ENCODE measurements at places on chromosomes 3 and 15.
A peak's percentile ranks its signal among the peaks of the same experiment; 100 is the strongest.

GRCh38 chr15:70863450-70864218, 9.7 kb upstream of the LARP6 start:
- DNase-seq = no peak

GRCh38 chr15:80636675-80637074, 58.4 kb upstream of the ABHD17C start:
- no peak for DNase-seq

DNA sequence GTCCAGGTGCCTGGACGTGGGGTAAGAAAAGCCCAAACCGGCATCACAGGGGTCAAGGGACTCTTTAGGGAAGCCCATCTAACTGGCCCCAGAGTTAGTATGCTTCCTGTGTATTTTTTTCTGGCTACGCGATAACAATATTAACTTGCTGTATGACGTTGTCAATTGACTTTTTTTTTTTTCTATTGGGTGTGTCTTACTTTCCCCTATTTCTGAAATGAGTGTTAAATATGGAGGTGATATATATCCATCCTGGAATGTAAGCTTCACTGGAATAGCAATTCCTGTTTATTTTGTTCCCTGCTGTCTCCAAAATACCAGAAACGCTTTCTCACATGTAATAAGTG, 598 bp upstream of the GMNC start:
- DNase-seq = no peak

- DNase-seq = no peak
These were observed 27.4 kb upstream of the ARL14 start for GRCh38 chr3:160649596-160649995.

- DNase-seq = no peak
These were observed 324.0 kb downstream of the ZBTB20 start for GRCh38 chr3:114823061-114823460.

DNA sequence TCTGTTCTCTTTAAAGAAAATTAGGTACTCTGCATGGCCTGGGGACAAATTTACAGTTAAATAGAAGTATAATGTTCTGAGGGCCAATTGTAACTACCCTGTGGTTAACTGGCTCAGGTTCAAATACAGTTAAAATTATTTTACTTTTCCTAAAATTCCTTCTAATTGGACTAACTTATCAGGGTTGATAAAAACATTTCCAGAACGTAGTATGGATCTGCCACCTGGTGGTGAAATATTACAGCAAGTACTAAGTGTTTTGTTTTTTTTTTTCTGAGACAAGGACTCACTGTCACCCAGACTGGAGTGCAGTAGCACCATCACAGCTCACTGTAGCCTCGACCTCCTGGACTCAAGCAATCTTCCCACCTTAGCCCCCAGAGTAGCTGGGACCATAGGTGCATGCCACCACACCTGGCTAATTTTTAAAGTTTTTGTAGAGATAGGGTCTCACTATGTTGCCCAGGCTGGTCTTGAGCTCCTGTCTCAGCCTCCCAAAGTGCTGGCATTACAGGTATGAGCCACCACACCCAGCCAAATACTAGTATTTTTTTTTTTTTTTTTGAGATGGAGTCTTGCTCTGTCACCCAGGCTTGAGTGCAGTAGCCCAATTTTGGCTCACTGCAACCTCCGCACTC, 29.2 kb downstream of the NEO1 start:
- DNase-seq = no peak

GRCh38 chr3:15979495-15979894, 181.7 kb upstream of the ANKRD28 start:
- no peak for DNase-seq

- DNase-seq = no peak
These were observed 4.9 kb upstream of the CFAP100 start for GRCh38 chr3:126389794-126390146.

- no peak for DNase-seq
These were observed 174.2 kb upstream of the ATP10A start for GRCh38 chr15:26037369-26037768.

DNA sequence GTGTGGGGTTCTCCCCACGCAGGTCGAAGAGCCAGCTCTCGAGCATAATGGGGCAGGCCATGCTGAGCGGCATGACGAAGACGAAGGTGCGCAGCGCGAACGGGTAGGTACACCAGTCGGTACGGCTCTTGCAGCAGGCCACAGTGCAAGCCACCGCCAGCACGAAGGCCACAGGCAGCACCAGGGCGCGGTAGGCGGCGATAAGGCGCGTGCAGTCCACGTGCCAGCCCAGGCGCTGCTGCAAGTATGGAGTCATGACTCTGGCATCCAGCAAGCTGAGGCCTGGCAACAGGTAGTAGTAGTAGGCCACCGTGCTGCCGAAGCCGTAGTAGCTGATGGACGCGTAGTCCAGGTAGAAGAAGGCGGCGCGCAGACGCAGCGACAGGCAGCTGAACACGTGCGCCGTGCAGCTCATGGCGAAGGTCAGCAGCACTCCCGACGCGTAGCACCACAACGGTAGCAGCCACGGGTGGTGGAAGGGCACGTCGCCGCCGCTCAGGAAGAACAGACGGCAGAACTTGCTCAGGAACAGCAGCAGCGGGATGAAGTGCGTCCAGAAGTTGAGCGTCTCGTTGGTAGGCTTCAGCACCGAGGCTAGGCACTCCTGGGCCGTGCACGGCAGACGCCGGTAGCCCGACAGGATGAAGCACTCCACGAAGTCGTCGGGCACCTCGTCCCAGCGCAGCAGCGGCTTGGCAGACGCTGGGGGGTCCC, 797 bp downstream of the PAQR9 start:
- DNase-seq = no peak

- DNase-seq = no peak
These were observed 69.1 kb downstream of the KBTBD8 start for GRCh38 chr3:67067251-67067650.

DNA sequence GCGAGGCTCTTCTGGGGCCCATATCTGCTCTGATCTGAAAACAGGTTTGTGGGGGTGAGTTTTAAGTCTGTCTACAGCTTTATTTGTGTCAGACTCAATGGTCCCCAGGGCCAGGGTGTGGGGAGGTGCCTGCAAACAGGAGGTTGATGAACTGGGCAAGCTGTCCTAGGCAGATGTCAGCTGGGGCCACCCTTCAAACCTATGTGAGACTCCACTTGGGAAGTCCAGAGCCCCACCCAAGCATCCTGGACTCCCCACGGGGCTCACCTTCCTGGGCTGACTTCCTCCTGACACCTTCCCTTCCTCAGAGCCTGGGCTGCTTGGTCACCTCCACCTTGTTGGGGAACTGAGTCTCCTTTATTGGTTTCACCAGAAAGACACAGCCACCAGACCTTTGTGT, 8.6 kb upstream of the LYSMD4 start:
- no peak for DNase-seq

DNA sequence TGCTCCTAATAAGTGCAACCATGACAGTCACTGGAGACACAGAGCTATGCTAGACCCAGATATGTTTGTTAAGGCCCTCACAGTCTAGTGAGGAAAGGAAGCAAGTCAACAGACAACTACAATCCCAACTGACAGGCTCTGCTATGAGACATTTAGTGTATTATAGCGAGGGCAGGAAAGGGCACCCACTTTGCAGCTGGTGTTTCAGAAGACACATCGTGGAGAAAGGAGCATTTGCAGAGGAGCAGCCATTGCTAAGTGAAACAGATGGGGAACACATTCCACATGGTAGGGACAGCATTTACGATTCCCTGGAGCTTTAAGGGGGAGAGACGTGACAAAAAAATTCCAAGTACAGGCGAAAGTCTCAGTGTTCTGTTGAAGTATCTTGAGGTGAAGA, 685.6 kb downstream of the AGBL1 start:
- no peak for DNase-seq

DNA sequence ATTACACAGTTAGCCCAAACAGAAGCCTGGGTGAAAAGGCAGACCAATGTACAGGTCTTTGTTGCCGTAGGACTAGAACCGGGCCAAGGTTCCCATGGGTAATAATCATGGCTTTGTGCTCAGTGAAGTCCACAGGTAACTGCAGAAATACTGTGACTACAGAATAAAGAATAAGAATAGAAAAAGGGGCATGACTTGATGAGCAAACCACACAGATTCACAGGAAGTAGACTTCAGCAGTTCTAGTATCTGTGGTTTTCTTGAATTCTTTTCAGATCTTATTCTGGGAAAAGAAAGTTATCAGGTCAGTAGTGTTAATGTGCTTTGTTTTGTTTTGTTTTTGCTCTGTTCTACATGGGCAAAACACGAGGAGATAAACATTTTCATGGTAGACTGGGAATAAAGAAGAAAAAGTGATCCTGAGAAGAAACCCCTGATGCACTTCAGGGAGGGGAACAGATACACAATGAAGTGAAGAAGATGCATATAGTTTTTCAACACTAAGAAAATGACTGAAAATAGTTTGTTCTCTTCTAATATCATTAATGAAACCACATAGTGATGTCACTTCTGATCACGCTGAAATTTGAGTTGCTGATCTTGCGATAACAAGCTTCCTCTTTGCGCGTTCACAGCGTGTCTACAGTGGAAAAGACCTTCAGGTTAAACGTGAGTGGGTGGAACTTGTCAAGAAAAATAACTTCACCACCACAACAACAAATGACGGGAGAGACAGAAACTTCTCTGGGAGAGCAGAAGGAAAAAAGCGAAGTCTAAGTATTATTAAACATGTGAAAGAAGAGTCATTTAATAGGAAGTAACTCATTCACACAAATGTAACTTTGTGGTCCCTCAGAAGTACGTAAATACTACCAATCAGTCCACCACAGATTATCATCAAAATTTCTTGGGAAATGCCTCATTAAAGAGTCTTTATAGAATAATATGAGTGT, 315.8 kb upstream of the SATB1 start:
- peak; percentile 24 for DNase-seq

DNA sequence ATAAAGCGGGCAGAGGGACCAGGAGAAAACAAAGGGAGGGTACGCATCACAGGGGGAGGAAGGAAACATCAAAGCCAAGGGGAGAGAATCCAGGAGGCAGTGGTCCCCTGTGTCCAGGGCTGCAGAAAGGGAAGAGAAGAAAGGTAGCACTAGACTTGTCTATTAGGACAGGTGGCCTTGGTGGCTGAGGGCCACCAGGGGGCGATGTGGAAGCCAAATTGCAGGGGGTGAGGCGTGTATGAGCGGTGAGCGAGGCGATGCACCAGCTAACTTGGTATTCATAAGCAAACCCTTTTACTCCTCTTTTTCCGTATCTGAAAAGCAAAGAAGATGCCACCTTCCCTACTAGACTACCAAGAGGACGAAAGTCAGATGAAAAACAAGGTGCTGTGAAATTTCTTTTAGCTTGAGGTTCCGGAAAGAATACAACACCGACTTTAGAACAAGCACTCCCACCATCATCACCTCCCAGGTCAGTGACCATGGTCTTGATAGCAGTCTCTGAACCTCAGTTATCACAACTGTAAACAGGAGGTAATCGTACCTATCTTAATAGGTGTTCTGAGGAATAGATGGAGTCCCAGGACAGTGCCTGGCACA, 654.4 kb upstream of the ADAMTS9 start:
- no peak for DNase-seq
